ENCODE measurements at places on chromosomes 5 and 9. TPM values are rescaled to one million over a fixed set of nuclear protein-coding genes. Genes with fewer than 3 reads are reported as not detected.

GRCh38 chr9:132082188-132082587 lies 2.5 kb upstream of the MED27 start:
- H3K27ac ChIP-seq, result no peak overlapping the region
- no peak overlapping the region for H3K4me3 ChIP-seq
- H3K4me1 ChIP-seq, result peaks cover 11% of the 10 kb centered on the region
- no peak for DNase-seq
- no peaks in the 10 kb centered on the region for H3K27me3 ChIP-seq

- H3K36me3 ChIP-seq, result no peaks in the 10 kb centered on the region
- no peak overlapping the region for H3K27ac ChIP-seq
- no peak overlapping the region for H3K4me3 ChIP-seq
Measured at GRCh38 chr9:20043461-20043860, 254.6 kb upstream of the SLC24A2 start.

GRCh38 chr5:3594510-3595005 lies 1.1 kb upstream of the IRX1 start:
- DNase-seq, result no peak
- H3K4me3 ChIP-seq, result peak overlapping the region; percentile 39
- H3K36me3 ChIP-seq, result peaks cover 6% of the 10 kb centered on the region
- H3K27me3 ChIP-seq, result peaks cover 94% of the 10 kb centered on the region
- peaks cover 53% of the 10 kb centered on the region for H3K4me1 ChIP-seq

Gene NAIP
- 31.0 TPM for total RNA-seq

Gene PKD2L2
- not detected for total RNA-seq

Data from spinal cord (tissue), 10 donors.